CD4-positive, alpha-beta T cell treated with Interleukin-4 for 1 hour (primary cell): ENCODE measurements at places on chromosomes 5 and 9.

GRCh38 chr9:134396825-134397224 lies 70.6 kb downstream of the RXRA start:
- peak; percentile 44 for DNase-seq

- no peak for DNase-seq
Measured at GRCh38 chr5:79792463-79792862, 102.8 kb downstream of the CMYA5 start.

- DNase-seq = no peak
Measured at GRCh38 chr5:15791274-15791673, 291.3 kb downstream of the FBXL7 start.

DNA sequence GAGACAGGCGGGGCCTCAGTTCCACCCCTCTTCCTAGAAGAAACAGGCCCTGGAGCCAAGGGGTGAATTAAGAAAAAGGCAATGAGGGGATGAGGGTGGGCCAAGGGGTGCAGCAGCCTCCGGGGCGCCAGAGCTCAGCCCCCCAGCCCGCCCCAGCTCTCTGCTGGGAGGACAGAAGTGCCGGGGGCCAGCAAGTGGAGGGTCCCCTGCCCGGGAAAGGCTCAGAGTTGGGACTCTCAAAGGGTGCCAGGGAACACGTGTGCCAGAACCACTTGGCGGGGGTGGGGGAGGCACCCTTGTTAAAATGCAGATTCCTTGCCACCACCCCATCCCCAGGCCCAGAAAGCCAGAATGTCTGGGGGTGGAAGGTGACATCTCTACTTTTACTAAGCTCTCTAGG lies 67.6 kb upstream of the BARHL1 start:
- DNase-seq = no peak

DNA sequence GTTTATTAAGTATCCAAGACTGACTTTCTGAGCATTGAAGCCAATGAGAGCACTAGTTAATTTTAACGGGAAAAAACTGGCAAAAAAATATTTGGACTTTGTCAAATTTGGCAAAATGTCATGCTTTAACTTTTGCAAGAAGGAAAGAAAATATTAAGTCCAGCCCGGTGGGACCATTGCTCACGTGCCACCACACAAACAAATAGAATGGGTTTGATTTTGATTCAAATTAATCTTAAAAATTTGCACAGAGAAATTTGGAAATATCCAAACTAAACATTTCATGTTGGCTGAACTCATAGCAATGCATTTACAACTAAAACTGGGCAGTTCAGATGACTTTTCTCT lies 302.2 kb downstream of the EBF1 start:
- DNase-seq = no peak

GRCh38 chr5:56159521-56159947 lies 73.6 kb downstream of the ANKRD55 start:
- peak; percentile 63 for DNase-seq

DNA sequence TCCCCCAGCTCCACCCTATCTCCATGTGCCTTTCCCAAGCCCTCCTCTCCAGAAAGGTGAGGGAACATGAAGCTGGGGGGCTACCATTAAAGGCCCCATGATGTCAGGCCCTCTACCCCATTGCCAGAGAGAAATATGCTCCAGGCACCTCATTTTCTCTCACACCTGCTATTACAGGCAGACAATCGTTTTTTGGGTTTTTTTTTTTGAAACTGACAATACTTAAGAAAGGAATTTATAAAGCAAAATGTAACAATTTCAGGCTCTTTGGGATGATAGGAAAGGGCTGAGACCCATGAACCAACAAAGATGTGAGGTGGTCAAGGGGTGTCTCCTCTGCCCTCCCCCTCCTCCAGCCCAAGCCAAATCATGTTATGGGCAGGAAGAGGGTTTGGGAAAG lies 1.5 kb upstream of the GFRA3 start:
- DNase-seq = no peak

DNA sequence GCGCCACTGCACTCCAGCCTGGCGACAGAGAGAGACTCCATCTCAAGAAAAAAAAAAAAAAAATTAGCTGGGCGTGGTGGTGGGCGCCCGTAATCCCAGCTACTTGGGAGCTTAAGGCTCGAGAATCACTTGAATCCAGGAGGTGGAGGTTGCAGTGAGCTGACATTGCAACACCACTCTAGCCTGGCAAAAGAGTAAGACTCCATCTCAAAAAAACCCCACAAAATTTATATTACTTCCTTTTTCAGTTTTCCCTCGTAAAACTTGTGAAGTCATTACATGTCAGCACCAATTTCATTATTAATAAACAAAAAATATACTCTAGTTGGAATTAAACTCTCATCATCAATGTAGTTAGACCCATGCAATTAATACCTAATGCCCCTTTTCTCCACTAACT lies 43.9 kb downstream of the SHLD3 start:
- DNase-seq = no peak

GRCh38 chr5:24264547-24264946 lies 380.2 kb downstream of the CDH10 start:
- DNase-seq = no peak

- DNase-seq = no peak
Measured at GRCh38 chr9:121160025-121160424, 41.6 kb downstream of the RAB14 start.

DNA sequence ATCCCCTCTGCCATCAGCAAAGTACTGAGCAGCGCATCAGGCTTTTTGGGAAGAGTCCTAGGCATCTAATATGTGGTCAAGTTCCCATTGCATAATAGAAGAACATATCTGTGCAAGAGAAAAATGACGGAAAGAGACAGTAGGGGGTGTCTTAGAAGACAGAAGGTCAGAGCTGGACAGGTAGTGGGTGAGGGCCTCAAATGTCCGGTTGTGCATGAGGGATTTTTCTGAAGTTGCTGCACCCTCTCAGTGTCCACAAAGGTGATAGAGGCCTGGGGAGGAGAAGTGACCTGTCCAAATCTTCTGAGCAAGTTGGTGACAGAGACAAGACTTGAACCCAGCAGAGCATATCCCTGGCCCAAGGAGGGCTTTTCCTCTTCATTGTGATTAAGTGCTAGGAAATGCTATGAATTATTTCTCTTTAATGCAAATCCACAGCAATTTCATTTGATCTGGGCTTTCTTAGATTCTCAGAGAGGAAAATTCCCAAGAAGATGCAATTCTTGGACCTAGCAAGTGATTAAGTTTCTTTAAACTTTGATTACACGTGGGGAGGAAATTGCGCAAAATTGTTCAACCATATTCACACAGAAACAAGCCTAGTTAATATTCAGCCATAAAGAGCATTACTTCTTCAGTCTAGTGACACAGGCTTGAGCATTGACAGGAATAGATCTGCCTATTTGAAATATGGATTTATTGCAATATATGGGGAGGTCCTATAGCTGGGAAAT lies at the start of gene OR2S2:
OR2S2 (minus strand) TSS at position 51 of the 734 bp plus-strand sequence. CDS start 56 bp downstream, outside the sequence.
- no peak for DNase-seq

GRCh38 chr9:14480526-14480925 lies 166.6 kb upstream of the NFIB start:
- DNase-seq = no peak

GRCh38 chr9:129467004-129467588 lies 153.8 kb downstream of the C9orf50 start:
- DNase-seq = no peak
